ENCODE measurements at places on chromosomes 2 and 18.

GRCh38 chr2:201407265-201407664 lies 44.0 kb downstream of the TRAK2 start:
- DNase-seq: no peak

- DNase-seq: no peak
Observed at GRCh38 chr2:72051971-72052505, 95.6 kb downstream of the CYP26B1 start.

GRCh38 chr2:30559544-30560275 lies 112.7 kb downstream of the LCLAT1 start:
- DNase-seq: no peak

DNA sequence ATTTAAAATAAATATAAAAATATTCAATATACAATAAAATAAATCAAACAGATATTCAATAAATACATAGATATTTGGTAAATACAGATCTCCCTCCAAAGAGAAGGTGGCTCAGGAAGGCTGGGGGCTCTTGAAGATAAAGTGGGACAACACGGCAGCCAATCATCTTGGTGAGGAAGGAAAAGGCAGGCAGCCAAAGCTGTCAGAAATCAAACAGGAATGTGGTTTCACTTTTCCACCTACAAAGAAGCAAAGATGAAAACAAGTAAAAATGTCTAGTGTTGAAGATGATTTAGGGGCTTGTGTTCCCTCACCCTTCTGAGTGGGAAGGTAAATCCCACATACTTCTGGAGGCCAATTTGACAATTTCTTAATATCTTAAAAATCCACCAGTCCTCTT lies 85.7 kb downstream of the B3GNT2 start:
- no peak for DNase-seq

DNA sequence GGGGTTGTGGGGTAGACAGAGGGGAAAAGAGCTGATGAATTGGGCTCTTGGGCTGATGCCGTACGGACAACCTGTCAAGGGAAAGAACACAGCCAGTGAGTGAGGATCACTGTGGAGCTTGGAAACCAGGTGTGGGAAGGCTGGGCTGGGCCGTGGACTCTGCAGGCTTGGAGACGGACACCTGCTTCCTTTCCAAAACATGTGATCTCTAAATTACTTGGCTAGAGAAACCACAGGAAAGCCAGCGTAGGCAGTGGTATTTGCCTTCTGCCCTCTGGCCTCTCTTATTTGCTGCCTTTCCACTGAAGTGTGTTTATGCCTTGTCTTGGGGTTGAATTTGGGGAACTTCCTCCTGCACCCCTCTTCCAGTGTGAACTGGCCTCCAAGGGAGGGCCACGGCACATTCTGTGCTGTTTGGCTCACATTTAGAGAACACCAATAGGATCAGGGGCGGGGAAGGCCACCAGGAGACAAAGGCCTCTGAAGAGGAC lies 267.7 kb downstream of the PRKCE start:
- DNase-seq: no peak

- no peak for DNase-seq
Observed at GRCh38 chr2:194556629-194557028, 1100.4 kb upstream of the SLC39A10 start.

- DNase-seq: no peak
Observed at GRCh38 chr18:51522338-51522737, 324.9 kb upstream of the MEX3C start.

DNA sequence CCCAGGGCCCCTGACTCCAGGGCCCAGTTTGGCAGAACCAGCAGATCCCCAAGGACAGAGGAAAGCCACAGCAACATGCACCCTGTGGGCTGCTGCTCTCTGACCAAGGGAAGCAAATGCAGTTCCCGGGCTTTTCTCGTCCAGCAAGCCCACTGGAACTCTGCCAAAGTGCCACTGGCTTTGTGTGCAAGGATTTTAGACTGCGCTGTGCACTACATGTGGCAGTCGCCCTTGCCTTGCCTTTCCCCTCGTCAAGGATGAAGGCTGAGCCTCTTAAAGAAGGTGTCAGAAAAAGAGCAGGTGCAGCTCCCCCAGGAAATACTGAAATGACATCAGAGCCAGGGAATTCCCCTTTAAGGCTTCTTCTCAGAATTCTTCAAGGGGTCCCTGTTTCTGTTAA lies 199.2 kb downstream of the TFCP2L1 start:
- no peak for DNase-seq

DNA sequence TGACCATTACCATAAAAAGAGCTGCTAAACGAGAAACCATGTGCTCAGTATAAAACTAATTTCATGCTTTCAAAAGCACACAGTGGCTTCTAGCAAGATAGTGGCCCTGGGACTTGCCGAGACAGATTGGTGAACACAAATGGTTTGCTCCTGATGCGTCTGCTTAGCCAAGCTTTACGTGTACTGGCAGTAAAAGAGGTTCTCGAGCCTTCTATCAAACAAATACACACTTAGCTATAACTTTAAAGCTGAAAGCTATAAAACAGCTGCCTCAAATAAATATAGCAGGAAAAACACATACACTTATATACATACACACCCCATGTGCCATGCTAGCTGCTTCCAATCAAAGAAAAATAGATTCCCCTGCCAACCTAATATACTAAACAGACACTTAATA lies 117.0 kb downstream of the ZNF385B start:
- no peak for DNase-seq
